ENCODE measurements at places on chromosomes 6 and 20. TPM values are rescaled to one million over a fixed set of nuclear protein-coding genes. Genes with fewer than 3 reads are reported as not detected.

BMP7 gene
- total RNA-seq, result 11.8 TPM

DNA sequence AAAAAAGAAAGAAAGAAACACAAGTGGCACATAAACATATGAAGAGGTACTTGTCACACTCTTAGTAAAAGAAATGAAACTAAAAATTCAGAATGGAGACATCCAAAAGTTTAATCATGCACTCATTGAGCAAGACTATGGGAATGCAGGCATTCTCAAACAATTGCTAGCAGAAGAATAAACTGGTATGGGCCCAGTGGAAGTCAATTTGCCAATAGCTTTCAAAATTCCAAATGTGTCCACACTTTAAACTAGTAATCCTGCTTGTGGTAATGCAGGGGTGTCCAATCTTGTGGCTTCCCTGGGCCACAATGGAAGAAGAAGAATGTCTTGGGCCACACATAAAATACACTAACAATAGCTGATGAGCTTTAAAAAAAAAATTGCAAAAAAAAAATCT is 97.4 kb downstream of the EPB41L2 start:
- DNase-seq, result no peak

DNA sequence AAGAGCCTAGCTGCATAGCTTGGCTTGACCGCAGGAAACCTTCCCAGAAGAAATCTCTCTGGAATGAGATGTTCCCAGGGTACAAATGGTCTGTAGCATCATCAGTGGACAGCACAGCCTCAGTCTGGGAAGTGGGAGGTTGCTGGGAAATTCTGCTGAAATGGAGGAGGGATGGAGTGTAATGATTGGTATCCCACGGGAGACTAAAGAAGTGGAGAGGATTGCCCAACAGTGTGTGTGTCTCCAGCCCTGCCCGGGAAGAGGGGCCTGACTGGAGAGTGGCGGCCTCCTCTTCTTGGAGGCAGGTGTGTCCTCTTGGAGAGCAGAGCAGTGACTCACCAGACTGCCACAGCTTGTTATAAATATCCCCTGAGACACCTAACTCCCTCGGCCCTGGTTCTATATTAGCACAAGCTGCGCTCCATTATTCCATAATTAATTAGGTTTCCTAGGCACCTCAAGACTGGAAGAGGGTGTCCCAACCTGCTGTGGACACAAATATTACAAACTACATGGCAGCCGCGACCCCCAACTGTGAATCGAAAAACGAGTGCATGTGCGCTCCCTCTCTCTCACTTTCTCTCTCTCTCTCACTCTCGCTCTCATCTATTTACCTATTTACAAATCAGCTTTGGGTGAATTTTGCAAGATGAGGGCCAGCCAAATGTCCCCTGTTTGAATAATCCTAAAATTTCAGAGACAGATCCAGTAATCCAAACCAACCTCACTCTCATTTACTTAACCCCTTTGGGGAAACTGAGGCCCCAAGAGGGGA is 68.8 kb downstream of the FGD2 start:
- no peak for DNase-seq

STK35 gene
- 19.1 TPM for total RNA-seq

- no peak for DNase-seq
These were observed 892 bp upstream of the DXO start for GRCh38 chr6:31972709-31973350.
